Cortex of kidney (tissue), 1 donor: ENCODE measurements at places on chromosomes 7 and 10.

DNA sequence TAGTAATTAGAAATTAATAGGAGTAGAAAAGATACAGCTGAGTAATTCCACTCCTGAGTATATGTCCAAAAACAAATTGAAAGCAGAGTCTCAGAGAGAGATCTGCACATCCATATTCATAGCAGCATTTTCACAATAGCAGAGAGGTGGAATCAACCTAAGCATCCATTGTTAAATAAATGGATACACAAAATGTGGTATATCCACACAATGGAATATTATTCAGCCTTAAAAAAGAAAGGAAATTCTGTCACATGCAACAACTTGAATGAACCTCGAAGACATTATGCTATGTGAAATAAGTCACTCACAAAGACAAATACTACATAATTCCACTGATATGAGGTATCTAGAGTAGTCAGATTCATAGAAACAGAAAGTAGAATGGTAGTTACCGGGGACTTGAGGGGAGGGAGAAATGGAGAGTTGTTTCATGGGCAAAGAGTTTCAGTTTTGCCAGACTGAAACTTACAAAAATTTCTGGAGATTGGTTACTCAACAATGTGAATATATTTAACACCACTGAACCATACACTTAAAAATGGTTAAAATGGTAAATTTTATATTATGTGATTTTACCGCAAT, 18.4 kb downstream of the VTI1A start:
- no peak for DNase-seq

DNA sequence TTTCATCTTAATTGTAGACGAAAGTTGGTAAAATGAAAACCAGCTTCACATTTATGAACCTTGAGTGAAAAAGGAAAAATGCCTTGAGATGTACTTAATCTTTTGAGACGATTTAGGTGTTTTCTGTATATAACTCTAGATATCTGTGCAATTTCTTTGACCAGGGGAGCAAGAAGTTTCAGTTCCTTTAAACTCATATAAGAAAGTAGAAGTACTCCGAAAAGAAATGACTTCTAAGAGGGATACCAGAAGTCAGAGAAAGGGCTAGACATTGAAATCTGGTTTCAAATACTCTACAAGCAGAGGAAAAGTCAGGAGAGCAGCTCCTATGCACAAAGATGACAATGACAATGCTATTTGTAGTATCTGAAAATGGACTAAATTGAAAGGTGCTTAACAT, 303.7 kb downstream of the BAMBI start:
- no peak for DNase-seq

DNA sequence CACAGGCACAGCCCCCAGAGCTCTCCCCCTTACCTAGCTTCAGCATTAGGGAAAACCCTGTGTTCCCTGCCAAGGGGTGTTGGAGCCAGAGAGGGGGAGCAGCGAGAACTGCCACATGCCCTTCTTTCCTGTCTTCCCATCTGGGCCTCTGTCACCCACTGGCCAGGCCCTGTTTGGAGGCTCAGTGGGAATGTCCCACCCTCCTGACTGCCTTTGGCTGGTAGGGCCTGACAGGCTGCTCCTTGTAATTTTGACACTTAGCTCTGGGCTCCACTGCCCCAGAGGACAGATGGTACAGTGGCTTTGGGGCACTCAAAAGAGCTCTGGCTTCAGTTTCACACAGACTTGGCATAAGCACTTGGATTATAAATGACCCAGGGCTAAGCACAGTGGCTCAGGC, 50.6 kb downstream of the GRID2IP start:
- DNase-seq = no peak

- no peak for DNase-seq
Measured at GRCh38 chr7:158820656-158821055, 8.7 kb downstream of the ESYT2 start.

GRCh38 chr7:138072726-138073125, 3.5 kb upstream of the AKR1D1 start:
- DNase-seq = no peak

- no peak for DNase-seq
Measured at GRCh38 chr10:113336549-113337130, 216.2 kb upstream of the HABP2 start.

DNA sequence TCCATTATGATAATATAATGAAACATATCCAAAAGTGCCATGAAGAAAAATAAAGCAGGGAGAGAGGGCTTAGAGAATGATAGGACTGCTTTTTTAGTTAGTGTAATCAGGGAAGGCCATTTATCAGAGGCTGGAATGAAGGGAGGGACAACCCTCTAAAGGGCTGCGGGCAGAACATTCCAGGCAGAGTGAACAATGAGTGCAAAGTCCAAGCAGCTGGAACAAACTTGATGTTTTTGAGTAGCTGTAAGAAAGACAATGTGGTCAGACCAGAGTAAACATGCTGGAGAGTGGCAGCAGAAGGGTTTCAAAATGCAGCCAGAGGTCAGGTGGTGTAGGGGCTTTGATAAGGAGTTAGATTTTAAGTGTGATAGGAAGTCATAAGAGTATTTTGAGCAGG, 65.6 kb upstream of the CCDC6 start:
- DNase-seq = no peak

DNA sequence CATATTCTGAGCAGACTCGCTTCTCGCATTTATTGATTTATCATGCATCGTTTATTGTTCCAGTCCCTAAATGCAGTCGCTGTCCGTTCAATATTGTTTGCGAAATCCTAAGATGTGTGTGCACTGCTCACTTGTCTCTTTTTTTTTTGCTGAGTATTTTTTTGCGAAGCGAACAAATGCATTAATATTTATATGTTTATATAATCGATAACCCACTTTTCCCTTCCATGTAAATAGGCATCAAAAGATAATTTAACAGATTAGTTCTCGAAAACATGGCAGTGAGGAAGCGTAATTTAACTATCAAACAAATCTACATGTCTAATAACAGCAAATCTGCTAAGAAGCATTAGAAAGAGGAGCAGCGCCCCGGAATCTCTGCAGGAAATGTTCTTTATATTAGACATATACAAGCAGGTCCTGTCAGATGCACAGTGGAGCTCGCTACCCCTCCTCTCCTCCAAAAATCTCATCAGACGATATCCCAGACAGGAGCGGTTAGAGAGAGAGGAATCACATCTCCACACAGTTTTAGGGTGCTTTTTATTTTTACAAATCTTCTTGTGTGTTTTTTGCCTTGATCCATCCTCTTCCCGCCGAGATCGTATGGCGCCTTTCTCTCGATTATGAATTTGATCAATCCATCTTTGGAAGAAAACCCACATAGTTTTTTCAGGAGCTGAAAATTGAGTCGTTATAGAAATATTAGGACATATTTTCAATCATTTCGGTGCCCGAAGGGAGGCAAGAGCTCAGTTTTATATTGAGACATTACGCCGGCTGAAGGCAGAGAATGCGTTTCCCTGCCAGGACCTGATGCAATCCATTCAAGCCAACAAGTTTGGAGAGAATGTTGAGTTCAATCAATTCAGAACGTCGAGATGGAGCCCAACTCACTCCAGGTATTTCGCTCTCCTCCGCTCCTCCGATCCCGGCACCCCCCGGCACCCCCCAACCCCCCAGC, at the start of gene ARID5B:
Gene ARID5B, plus strand, starts transcription at position 871 of the 964 bp plus-strand sequence. Its CDS starts 11 bp downstream, at position 882.
- DNase-seq = no peak
